ENCODE measurements at places on chromosomes 5 and 9.

- no peak for DNase-seq
These were observed 97.7 kb downstream of the MAP1B start for GRCh38 chr5:72204946-72205345.

DNA sequence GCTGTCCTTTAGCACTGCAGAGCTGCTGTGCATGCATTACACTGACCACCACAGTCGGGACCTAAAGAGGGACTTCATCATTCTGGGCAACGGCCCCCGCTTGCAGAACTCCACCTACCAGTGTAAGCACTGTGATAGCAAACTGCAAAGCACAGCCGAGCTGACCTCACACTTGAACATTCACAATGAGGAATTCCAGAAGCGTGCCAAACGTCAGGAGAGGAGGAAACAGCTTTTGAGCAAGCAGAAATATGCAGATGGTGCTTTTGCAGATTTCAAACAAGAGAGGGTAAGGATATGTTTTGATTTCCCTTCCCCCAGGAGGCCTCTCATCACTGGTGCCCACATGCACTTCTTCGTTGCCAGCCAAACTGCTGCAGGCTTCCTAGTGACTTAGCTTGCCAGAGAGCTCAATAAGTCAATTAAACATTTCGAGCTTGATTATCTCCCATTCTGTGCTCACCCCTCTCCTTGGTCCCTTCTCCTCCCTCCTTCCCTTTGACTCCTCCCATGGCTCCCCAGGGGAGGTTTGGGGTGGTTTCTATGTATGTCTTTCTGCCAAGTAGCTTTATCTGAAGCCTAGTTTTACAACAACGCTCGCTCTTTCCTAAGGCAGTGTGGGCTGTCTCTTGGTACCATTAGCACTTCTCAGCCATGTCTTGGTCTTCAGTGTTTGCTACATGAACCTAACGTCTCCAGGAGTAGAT lies 66.7 kb downstream of the ZNF462 start:
- peak; percentile 74 for DNase-seq

DNA sequence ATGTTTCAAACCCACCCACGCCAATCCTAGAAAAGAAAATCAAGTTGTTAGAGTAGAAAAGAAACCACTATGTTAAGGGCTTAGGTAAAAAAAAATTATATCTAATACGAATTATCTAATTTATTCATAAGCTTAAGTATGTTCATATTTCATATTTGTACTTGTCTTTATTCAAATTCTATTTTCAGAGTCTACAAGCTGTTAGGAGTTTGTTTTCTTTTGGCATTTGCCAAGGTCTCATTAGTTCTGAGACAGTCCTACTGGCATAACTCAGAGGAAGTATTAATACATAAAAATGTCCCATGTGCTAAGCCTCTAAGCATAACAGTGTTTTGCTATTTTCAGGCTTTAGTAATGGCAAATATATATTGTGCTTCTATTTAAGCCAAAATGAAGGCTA lies 57.6 kb downstream of the STARD4 start:
- DNase-seq = no peak

- DNase-seq = no peak
These were observed 25.2 kb downstream of the CYFIP2 start for GRCh38 chr5:157290981-157291711.

DNA sequence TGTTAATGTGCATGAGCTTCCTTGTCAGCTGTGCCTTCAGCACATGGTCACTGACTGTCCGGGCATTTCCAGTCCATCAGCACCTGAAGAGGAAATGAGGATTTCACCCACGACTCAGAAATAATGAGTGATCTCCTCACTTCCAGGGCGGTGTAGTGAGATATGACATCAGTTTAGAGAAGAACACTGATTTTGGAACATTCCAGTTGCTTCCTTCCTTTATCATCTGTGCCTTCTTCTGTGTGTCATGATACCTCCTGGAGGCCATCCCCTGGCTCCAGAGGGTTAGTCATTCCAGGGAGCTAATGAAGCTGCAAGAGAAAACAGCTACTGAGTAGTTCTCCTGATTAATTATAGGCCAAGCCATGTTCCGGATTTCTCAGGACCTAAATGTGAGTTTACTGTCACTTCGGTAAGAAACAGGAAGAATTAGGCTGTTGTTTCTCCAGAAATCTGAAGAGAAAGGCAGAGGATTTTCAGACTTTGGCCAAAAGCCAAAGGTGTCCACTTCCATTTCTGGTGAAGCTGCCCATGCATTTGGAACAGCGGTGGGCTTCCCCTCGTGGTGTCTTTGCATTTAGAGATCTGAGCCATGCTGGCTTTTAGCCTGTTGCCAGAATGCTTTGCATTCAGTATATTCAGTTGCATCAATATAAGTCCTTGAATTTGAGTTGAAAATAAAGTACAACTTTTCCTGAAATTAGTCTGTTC lies 161.3 kb upstream of the OTULINL start:
- no peak for DNase-seq

- DNase-seq = no peak
These were observed 64.8 kb downstream of the ACER2 start for GRCh38 chr9:19473605-19474004.

- DNase-seq = no peak
These were observed 60.9 kb downstream of the ZNF354C start for GRCh38 chr5:179120951-179121666.

DNA sequence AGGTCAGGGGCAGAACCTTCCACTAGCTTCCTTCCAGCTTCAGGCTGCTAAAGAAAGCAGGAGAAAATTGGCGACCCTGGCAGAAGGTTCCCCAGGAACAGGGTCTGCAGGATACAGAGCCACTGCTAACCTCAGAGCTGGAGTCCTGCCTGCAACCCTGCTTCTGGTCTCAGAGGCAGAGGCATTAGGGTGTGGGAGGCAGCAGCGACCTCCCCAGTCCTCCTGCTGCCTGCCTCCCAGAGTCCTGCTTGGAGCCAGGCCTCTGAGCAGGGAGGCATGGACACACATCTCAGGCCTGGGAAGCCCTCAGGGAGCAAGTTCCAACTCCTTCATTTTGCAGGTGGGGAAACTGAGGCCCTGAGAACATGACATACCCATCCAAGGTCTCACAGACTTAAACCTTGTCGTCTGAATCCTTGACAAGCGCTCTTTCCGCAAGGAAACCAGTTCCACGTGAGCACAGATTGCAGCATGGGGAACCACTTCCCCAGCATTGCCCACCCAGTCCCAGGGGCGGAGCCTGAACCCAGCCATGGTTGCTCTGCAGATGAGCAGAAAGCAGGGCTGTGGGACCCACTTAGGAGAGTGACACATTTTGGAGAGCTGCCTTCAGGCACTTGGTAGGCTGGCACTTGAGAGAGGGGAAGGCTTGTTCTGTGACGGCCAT lies 28.2 kb upstream of the HAND1 start:
- no peak for DNase-seq

Measured in dermis blood vessel endothelial cell (primary cell).